Suppressor macrophage treated with lipopolysaccharide for 4 hours (primary cell): ENCODE measurements at places on chromosomes 7 and 10.

GRCh38 chr10:543131-543530, 146.3 kb downstream of the DIP2C start:
- DNase-seq = no peak

DNA sequence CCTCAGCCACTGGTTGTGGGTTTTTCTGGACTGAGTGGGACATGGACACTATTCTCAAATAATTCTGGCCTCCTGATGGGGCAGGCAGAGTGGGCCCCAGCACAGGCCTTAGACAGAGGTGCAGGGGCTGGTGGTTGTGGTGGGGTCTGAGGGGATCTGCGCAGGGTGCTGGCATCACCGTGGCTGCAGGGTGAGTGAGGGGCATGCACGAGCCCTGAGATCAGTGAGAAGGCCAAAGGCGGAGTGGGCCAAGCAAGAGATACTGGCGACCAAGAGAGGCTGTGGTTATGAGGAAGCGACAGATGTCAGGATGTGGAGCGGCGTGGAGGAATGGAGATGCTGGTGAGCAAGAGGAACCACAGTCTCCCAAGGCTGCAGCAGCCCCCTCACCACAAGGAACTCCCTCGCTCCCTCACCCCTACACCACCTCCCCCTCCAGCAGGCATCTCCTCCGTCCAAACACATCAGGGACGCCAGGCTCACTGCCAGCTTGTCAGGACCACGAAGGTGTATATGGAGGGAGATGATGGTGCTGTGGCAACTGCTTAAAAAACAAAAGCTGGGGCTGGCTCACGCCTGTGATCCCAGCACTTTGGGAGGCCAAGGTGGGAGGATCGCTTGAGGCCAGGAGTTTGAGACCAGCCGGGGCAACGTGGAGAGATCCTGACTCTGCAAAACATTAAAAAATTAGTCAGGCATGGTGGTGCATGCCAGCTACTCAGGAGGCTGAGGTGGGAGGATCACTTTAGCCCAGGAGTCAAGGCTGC, 9.6 kb downstream of the PRF1 start:
- peak; percentile 7 for DNase-seq

DNA sequence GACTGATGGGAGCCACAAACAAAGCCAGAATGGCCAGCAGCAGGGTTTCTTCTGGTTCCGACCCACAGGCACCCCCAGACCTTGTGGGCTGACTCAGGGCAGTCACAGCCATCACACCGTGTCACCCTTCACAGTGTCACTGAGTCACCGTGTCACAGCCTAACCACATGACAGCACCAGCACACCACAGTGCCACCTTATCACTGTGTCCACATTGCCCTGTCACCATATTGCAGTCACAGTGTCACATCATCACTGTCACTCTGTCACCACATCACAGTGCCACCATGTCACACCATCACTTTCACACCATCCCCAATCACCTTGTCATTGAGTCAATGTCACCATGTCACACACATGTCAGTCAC, 77.0 kb downstream of the OAT start:
- peak; percentile 72 for DNase-seq

GRCh38 chr7:81155654-81156373, 237.0 kb upstream of the SEMA3C start:
- no peak for DNase-seq

- no peak for DNase-seq
Measured at GRCh38 chr7:133887459-133887858, 239.7 kb upstream of the LRGUK start.

GRCh38 chr7:30286749-30287148, 2.4 kb downstream of the ZNRF2 start:
- no peak for DNase-seq

- DNase-seq = peak; percentile 12
Measured at GRCh38 chr10:88557658-88558057, 25.5 kb downstream of the RNLS start.

DNA sequence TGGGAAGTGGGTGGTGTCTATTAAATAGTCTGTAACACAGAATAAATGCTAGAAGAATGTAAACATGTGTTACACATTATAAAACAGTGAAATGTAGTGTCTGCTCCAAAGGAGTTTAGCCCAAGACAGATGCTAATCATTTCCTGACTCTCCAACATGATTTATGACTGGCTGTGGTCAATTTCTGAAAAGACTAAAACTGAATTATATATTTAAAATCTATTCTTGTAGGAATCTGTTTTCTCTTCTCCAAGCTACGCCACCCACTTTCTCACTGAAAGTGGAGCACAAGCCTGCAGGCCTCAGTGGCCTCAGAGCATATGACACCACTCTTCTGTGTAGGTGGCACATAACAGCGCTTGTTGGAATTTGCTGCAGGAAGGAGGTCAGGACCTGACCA, 44.4 kb downstream of the CTTNBP2 start:
- DNase-seq = no peak

GRCh38 chr10:125520968-125521367, 162.0 kb downstream of the TEX36 start:
- no peak for DNase-seq

DNA sequence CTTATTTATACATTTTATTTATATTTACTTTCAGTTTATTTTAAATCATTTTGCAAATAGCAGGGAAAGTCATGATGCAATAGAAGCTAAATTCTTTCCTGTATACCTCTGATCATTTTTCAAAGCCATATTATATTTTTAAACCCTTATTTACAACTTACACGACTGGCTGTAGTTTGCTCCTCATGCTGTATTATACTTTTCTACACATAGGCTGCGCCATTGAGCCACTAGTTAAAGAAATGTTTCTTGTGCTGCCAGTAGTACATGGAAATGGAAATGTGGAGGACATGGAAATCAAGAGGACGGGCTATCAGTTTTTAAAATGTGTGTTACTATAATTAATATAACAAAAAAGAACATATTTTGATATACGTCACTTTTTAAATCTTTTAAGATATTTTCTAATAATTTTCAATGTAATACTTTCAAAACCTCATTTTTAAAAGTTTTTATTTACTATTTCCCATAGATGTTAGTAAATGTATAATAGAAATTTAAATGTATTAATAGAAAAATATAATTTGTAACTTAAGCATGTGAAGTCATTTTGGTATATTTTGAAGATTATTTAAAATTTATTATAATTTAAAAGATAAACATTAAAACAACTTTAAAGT, 118.5 kb downstream of the VTI1A start:
- DNase-seq = peak; percentile 67

- no peak for DNase-seq
Measured at GRCh38 chr7:57789130-57789529, 339.2 kb downstream of the ZNF716 start.

DNA sequence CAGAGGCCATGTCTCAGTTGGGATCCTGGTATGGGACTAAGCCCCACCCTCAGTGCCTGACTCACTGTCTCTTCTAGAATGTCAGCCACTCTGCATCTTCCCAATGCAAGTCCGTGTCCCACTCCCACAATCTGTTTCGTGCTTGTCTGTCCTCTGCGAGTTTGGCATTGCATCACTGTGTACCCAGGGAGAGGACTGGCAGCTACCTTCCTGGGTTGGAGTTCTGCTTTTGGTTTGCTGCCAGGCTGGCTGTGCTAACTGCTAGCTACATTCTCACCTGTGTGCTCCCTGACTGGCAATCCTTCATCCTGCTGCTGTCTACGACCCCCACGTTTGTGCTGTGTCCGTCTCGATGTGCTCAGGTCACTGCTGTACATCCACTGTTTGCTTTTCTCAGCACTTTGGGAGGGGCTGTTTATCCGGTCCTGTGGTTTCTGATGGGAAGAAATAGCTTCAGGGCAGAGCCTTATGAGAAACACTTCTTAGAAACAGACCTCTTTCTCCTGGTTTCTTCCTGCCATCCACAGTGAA, 56.0 kb upstream of the GLI3 start:
- DNase-seq = no peak

GRCh38 chr7:105932835-105933477, 30.1 kb upstream of the CDHR3 start:
- DNase-seq = peak; percentile 5

DNA sequence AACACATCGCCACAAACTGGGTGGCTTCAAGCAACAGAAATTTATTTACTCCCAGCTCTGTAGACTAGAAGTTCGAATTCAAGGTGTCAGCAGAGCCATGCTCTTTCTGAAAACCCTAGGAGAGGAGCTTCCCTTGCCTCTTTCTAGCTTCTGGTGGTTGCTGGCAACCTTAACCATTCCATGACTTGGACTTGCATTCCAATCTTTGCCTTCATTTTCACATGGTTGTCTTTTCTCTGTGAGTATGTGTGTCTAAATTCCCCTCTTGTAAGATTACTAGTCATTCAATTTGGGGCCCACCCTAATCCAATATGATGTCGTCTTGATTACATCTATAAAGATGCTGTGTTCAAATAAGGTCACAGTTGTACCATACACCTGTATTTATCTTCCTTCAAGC, 65.9 kb upstream of the PRKG1 start:
- no peak for DNase-seq

GRCh38 chr10:32373496-32373895, 26.5 kb upstream of the EPC1 start:
- no peak for DNase-seq

- peak; percentile 76 for DNase-seq
Measured at GRCh38 chr10:106931159-106931852, 233.2 kb downstream of the SORCS1 start.
